ENCODE measurements at places on chromosomes 6 and 20.

DNA sequence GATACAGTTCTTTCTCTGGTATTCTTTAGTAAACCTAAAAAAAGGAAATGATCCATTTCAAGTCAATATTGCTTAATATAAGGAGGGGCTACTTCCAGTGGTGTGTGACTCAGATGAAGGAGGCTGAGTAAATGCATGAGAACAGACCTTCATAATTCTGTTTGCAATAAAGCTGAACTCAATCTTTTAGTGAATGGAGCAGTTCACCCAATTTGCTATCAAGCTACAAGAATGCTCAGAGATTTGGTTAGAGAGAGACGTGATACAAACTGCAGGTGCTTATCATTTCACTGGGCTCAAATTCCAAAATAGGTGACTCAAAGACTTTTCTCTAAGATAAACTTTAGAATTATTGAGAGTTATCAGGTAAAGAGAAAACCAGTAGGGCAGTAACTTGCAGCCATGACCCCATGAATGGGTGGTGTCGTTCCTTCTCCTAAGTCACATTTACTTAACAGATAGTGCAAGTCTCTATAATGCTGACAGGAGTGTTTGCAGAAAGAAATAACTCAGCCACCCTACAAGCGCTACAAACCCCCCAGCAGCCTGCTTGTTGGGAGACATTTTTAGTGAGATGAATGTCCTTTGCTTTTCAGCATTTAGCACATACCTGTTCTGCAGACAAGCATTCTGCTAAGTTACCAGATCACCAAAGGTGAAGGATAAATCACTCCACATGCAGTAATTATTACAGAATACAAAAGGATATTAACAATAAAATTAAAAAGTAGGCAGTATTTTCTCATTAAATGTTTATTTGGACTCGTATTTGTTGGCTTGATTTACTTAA is 16.4 kb upstream of the BLOC1S5 start:
- no peak for DNase-seq

- no peak for DNase-seq
Observed at GRCh38 chr20:13650474-13650873, 11.7 kb upstream of the TASP1 start.

DNA sequence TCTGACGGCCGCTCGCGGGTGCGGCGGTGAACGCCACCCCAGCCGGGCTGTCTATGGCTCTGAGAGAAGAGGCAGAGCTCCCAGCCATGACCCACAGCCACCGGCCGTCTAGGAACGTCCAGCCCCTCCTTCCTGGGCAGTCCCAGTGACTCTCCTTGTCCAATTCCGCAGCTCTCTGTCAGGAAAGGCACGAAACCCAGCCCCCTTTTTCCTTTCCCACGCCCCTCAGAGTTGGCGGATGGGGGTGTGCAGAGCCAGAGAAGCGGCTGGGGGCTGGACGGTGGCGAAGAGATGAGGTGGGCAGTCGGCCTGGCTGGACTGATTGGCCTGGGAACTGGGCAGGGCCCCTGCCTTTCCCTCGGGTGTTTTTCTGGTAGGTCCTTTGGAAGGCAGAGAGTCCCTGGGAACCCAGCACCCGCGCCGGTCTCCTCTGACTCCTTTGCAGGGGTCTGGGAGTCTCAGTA is 1.5 kb downstream of the EBF4 start:
- no peak for DNase-seq

DNA sequence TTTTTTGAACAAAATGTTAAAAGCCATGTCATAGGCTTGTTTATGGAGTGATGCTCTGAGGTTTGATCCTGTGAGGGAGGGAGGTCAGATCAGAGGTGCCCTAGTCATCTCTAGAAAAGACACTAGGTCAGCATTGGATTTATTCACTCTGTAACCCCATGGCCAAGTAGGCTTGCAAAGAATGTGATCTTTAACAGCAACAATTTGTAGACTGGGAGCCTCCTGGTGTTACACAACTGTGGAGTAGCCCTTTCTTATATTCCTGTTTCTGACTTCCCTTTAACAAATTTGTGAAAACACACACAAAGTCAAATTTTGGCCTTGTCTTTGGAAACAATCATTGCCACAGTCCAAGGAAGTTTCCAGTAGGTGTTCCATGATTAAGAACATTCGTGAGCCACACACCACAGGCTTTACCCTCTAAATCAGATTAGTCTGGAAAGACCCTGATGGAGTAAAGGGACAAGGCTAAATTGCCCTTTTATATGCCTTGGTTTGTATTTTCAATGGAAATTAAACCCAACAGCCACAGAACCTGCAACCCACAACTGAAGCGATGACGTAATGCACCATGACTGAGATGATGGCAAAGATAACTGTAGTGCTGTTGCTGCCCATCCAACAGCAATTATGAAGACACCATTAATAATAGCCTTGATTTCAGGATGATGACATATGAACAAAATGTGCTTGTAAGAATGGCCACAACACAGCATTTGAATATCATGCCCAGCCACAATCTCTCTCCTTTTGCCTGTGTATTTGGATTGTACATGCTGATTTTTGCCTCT is 22.1 kb downstream of the SCP2D1 start:
- DNase-seq = no peak

DNA sequence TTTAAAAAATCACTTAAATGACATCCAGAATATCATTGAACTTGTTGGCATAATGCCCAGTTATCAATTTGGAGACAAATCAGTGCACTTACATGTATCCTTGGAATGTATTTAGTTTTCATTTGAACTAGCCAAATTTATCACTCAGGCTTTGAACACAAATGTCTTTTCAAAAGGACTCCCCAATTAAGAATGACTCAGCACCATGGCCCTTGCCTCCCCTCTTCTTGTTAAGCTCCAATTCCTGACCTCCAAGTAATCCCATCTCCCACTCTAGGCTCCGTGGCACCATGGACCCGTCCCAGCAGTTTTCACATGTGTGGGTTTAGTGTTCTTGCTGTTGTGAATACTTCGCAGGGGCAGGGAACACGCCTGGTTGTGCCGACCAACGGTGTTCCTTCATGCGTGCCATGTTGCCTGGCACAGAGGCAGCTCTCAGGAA is 2.7 kb downstream of the AKAP12 start:
- DNase-seq = no peak

DNA sequence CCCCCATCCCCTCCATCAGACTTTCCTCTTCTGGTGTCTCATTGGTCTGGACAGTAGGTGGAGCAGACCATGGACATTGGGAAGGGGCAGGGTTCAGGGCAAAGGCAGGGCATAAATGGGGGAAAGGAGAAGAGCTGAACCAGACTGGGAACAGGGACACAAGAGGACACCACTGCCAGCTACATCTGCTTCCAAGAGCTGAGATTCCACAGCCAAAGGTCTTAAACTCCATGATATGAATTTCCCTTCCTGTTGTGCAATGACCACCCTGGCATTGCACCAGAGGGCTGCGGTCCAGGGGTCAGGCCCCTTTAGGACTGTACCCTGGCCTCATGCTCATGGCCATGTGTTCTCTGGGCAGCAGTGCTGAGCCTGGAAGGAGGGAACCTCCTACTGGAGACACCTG is 137.9 kb downstream of the MAFB start:
- DNase-seq = no peak
